Caco-2 (cell line): ENCODE measurements at places on chromosomes 11 and 22.

GRCh38 chr11:2806351-2807024 lies 79.1 kb downstream of the CDKN1C start:
- DNase-seq: peak; percentile 24

DNA sequence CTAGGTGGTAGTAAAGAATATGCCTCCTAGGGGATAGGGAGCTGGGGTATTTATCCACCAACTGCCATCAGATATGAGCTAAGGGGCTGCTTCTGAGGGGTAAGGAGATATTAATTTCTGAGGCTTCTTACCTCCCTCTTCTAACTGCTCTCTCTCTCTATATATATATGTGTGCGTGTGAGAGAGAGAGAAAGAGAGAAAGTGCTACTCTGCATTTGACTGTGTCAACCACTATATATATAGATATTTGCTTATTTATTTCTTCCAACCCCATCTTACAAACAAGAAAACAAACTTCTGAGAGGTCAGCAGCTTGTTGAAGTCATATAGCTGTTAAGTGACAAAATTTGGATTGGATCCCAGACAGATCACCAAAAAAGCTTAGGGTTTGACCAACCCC lies 5.9 kb upstream of the HEPACAM start:
- no peak for DNase-seq

GRCh38 chr11:121767433-121767832 lies 314.7 kb upstream of the SORL1-AS1 start:
- no peak for DNase-seq

DNA sequence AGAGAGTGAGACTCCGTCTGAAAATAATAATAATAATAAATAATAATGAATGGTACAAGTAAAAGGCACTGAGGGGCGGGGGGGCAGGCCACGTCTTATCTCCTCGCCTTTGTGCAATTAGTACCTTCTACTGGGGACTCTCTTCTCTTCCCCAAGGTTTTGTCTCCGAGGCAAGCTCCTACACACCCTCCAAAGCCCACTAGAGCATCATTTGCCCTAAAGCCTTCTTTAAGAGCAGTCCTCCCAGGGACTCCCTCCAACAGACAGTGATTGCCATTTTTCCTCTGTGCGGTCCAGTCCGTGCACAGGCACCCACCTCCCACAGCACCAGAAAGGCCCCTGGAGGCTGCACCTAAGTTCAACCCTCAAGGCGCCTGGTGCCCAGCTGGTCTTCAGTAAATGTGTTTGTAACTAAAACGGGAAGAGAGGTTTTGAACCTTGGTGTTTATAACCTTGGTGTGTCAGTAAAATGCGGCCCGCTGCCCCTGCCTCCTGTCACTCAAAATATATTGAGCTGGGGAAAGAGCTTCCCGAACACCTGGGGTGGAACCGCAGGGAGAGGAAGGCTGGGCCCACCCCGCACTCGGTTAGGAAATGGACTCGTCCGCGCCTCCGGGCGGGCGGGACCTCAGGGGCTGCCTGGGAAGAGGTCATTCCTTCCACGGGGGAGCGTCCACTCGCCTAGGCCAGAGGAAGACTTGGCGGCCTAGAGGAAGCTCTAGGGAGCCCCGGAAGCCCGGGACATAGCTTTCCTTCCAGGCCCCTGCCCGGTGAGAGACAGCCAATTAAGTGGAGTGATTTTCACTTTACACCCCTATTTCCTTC lies 4.7 kb upstream of the KDELR3 start:
- DNase-seq: no peak

- DNase-seq: peak; percentile 88
These were observed 2.3 kb upstream of the RAD9A start for GRCh38 chr11:67389477-67389876.

- DNase-seq: no peak
These were observed 56.2 kb downstream of the BUD13 start for GRCh38 chr11:116716621-116717020.

- no peak for DNase-seq
These were observed 21.5 kb downstream of the SHISAL1 start for GRCh38 chr22:44291265-44291664.

DNA sequence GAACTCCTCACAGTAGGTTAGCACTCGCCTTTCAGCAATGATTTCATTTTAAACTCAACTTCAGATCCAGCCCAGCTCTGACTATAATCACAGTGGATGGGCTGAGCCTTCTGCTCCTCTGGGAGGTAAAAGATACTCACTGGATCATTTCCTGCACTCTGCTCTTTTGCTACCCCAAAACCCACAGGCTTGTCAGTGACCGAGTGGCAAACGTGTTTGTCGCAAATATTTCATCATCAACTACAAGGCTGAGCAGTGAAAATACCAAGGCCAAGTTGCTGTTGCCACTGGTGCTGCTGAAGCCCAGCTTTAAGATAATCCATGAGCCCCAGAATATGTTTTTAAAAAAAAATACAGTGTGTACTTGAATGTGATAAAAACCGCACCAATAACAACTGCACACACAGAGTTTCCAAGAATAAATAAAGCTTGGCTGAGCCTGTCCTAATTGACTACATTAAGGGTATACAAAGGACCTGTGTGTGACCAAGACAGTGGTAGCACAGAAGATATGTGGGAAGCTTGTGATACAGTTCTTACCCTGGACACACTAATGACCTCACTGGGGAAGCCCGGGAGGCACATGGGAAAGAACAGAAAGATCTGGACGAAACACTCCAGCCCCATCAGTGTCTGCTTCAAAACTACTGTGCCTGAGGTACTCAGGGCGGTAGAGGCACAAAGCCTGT lies 41.3 kb downstream of the ABTB2 start:
- DNase-seq: no peak

DNA sequence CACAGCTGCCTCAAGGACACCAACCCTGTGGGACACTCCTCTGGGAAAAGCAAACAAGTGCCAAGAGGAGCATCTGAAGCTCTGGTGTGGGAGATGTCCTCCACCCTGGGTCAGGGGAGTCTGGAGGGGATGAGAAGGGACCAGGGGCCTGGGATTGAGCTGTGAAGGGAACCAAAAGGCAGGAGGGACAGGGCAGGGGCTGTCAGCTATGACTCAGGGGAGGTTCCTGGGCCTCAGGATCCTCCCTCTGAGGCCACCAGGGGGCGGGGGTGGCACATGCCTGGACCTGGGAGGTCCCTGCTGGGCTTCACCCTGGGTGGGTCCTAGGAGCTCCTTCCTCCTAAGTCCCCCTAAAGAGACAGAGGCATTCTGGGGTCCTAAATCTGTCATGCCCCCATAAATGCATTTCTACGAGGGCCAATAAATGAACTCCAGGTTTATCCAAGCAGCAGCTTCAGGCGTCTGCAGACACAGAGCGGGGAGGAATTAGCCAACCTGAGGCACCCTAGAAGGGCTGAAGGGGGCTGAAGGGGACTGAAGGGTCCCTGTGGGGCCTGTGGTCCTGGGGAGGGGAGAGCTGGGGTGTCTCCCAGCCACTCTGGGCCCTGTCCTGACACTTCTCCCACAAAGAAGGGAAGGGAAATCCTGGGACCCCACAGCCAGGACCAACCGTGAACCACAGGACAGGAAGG lies 31.9 kb upstream of the IGLL5 start:
- DNase-seq: no peak

GRCh38 chr22:27761665-27762064 lies 39.9 kb downstream of the MN1 start:
- DNase-seq: no peak

GRCh38 chr11:75557666-75558494 lies 4.2 kb upstream of the SERPINH1 start:
- DNase-seq: no peak

GRCh38 chr11:1299621-1300020 lies 9.8 kb downstream of the TOLLIP start:
- DNase-seq: no peak

GRCh38 chr22:42632096-42632495 lies 8.3 kb downstream of the ATP5MGL start:
- no peak for DNase-seq

DNA sequence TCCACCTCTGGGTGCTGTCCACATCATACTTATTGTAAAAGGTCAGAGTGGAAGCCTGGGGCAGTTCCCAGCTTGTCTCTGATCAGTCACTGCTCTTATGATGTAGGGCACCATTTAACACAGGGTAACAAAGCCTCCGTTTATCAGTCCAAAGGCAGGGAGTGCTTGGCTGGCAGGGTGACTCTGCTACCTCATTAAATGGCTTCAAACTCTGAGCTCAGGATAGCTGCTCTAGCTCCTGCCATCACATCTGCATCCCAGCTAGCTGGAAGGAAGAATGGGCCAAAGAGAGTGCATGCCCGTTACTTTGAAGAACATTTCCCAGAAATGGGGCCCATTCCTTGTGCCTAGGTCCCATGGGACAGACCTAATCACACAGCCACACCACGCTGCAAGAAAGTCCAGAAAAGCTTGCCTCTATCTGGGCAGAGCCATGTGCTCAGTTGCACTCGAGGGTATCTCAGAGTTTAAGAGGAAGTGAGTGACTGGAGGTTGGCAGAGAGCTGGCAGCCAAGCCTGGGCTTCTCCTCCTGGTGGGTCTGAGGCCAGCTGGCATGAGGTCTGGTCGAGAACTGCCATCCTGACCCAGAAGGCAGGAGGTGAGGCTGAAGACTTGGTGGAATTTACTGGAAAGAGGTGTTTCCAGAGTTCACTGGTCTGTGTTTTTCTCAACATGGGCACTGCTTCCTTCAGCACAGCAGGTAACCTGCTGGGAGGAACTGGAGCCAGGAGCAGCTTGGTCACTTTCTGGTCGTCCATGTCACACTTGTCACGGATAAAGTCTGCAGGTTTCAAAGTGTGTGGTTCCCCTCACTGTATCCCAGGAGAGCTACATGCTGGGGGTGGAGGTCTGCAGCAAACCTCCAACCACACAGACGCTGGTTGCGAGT lies 935.7 kb downstream of the BRD1 start:
- DNase-seq: peak; percentile 6

DNA sequence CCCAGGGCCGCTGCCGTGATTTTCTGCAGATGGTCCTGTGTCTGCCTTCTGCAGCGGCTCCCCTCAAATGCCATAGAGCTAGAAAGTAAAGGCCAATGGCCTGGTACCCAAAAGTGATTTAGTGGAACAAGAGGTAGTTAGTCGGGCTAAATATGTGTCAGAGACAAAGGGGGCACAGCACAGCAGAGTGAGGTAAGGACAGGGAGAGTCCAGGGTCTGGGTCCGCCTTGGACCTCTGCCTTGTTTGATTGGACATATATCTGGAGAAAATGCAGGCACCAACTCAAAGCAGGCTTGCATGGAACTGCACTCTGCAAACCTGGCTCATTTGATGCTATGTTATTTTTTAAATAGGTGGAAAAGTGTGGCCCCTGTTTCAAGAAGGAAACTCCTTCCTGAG lies 249.6 kb upstream of the B3GAT1 start:
- no peak for DNase-seq

- no peak for DNase-seq
These were observed 1408.4 kb upstream of the TENM4 start for GRCh38 chr11:80849253-80849652.

GRCh38 chr22:34966980-34967565 lies 98.9 kb upstream of the ISX start:
- DNase-seq: no peak

DNA sequence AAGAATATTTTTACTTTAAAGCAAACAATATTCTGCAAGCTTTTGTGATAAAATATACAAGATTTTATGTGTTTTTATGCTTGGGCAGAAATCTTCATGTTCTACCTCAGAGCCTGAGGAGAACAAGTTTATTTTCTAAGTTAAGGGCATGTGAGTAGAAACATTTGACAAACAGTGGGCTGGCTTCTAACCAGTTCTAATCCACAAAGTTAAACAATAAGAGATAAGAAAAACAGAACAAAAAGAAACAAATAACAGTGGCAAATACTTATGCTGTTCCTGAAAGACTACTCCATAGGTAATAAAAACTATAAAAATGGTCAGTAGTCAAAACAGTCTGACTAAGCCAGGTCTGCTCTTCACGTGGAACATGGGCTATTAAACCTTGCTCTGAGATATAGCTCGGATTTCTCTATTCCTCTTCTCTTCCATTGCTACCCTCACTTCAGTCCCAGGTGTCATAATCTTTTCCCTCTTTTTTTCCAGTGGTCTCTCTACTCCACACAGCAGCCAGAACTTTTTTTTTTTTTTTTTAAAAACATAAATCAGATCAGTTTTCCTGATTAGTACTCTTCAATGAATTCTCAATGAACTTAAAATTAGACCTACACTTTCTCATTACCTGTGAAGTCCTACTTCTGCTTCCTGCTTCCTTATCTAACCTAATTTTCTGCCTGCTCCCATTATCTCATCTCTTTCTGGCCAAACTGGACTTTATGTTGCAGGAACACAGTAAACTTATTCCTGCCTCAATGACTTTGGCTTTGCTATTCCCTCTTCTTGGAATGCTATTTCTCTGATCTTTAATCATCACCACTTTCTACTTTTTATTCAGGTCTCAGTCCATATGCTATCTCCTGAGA lies 671.1 kb upstream of the CCDC90B start:
- DNase-seq: no peak

- no peak for DNase-seq
These were observed 48.7 kb downstream of the KDM2A start for GRCh38 chr11:67167719-67168118.

GRCh38 chr11:126466236-126467045 lies 111.0 kb downstream of the ST3GAL4 start:
- no peak for DNase-seq

DNA sequence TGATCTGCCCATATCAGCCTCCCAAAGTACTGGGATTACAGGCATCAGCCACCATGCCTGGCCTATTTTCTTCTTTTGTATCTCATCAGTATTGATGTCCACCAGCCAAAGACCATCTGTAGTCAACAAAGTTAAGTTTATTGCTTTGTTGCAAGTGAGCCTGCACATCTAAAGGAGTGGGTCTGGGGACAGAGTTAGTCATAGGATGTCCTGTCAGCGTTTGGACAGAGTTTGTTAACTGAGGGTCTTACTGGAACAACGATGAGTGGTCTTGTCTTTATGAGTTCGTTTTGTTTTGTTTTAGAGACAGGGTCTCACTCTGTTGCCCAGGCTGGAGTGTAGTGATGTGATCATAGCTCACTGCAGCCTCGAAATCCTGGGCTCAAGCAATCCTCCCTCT lies 40.6 kb upstream of the SEPTIN5 start:
- no peak for DNase-seq

DNA sequence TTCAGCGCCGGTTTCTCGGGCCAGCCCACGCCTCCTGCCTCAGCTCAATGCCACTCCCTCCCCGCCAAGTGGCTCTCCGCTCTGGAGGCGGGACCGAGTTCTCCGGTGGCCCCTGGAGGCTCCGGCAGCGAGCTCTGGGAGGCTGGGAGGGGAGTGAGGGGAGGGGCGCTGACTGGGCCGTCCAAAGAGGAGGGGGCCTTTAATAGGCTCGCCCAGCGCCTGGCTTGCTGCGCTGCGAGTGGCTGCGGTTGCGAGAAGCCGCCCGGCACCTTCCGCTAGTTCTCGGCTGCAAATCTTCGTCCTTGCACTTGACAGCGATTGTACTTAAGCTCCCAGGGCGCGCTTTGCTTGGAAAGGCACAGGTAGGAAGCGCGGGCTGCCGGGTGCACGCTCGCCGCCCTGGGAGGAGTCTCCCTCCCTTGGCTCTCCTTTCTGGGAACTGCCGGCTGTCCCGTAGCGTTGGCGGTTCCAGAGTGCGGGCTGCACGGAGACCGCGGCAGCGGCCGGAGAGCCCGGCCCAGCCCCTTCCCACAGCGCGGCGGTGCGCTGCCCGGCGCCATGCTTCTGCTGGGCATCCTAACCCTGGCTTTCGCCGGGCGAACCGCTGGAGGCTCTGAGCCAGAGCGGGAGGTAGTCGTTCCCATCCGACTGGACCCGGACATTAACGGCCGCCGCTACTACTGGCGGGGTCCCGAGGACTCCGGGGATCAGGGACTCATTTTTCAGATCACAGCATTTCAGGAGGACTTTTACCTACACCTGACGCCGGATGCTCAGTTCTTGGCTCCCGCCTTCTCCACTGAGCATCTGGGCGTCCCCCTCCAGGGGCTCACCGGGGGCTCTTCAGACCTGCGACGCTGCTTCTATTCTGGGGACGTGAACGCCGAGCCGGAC lies at the start of gene ADAMTS15:
ADAMTS15 (plus strand) TSS at position 230 of the 894 bp plus-strand sequence; CDS start at position 559, 329 bp downstream.
- peak; percentile 93 for DNase-seq

GRCh38 chr11:12174128-12174476 lies 63.7 kb downstream of the MICAL2 start:
- no peak for DNase-seq
